Activated T-helper 1 cell treated with Interleukin-2 at 50 U/mL for 16 hours (primary cell): ENCODE measurements at places on chromosomes 1 and 21.

GRCh38 chr1:200872446-200873115 lies at the start of gene GPR25:
Gene GPR25, plus strand, starts transcription at chr1:200872981. Its CDS starts 57 bp downstream, at chr1:200873038.
- DNase-seq, result no peak

GRCh38 chr21:38490411-38491020 lies 7.8 kb downstream of the ERG start:
- DNase-seq, result no peak

DNA sequence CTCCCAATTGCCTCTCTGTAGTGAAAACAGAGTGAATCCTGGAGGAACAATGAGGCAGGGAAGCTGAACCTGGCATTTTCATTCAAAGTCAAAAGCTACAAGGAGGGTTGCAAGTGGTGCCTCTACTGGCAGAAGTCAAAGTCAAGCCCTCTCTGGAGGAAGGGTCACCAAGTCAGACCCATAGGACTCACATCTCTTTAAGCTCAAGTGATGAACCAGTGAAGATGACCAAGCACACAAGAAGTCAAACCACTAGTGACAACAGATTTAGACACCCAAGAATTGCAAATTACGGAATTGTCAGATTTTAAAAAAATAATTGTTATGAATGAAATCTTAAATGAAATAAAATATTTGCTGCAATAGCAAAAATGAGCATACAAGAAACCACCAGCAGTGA lies 81.1 kb upstream of the ATP1B1 start:
- DNase-seq, result no peak

GRCh38 chr1:22967833-22968232 lies 4.8 kb downstream of the LACTBL1 start:
- DNase-seq, result no peak

GRCh38 chr1:246768403-246769020 lies 44.3 kb downstream of the SCCPDH start:
- no peak for DNase-seq

- no peak for DNase-seq
Measured at GRCh38 chr1:91557039-91557690, 56.5 kb downstream of the CDC7 start.

DNA sequence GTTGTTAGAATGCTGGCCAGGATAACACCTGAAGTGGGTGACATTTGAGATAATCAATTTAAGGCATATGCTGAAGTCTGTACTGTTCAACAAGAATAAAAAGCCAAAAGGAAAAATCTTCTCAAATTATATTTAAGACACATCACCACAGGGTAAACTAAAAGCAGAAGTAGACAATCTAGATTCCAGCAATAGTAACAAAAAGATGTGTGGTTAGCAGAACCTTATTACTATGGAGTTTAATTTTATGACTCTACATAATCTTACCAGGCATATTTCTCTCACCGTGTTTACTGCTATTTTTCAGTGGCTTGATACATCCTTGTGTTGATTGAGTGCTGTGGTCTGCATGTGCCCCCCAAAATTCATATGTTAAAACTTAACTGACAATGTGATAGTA lies 300.4 kb upstream of the ZP4 start:
- DNase-seq, result no peak

GRCh38 chr1:186461014-186461413 lies at the start of gene PDC:
Gene PDC, minus strand, starts transcription at chr1:186461114. Its CDS starts 11,655 bp downstream, at chr1:186449459.
- no peak for DNase-seq

- DNase-seq, result no peak
Measured at GRCh38 chr1:8004803-8005573, 21.1 kb downstream of the ERRFI1 start.

DNA sequence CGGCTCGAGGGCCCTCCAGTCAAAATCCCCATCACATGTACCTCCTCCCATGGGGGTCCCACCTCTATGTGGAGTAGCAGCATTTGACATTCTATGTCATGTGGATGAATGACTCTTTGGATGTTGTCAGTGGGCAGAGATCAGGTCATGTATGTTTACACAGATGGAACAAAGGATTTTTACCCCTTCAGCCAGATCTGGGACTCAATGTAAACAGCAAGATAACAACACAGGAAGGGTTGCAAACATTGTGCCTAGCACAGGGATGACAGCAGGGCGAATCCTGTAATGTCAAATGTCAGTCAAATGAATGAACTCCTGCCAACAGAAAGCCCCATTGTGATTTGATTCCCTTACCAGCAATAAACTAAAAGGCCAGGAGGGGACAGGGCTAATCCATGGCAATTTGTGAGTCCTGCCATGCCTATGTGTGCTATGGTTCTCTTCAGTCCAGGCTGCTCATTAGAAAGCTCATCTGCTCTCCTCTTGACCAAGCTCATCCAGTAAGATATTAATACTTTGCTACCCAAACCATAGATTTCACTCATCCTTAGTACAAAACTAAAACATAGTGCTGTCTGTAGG lies 60.3 kb downstream of the PGBD5 start:
- no peak for DNase-seq

GRCh38 chr1:45979778-45980176 lies 152.7 kb downstream of the PIK3R3 start:
- no peak for DNase-seq

DNA sequence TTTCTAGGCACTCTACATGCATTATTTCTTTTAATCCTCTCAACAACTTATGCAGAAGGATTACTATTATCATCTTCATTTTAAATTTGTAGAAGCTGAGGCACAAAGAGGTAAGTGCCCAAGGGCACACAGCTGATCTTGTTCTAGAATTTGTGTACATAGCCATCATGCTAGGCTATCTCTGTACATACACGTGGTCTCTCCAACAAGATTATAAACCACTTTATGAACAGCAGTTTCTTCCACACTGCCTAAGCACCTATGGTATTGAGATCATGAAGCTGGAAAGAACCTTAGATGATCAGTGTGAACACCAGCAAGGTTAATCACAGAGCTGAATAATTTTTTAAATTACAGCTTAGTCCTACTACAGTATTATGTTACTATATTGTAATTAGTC lies 28.9 kb downstream of the UCHL5 start:
- no peak for DNase-seq

DNA sequence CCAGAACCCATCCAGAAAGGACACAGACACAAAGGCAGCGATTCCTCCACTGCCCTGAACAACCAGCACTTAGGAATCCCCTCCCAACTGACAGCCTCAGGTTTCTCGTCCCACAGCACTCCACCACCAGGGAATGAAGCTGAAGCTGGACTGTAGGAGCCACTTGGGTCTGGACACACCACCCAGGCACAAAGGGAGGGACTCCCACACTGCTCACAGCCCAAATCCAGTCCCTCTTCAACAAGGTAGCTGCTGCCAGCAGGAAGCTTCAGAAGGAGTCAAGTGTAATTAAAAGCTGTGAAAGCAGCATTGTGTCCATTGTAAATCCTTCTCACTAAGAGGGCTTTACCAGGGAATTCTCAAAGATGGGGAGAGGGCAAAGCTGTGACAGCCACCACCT lies 29.0 kb downstream of the LMX1A start:
- DNase-seq, result no peak

DNA sequence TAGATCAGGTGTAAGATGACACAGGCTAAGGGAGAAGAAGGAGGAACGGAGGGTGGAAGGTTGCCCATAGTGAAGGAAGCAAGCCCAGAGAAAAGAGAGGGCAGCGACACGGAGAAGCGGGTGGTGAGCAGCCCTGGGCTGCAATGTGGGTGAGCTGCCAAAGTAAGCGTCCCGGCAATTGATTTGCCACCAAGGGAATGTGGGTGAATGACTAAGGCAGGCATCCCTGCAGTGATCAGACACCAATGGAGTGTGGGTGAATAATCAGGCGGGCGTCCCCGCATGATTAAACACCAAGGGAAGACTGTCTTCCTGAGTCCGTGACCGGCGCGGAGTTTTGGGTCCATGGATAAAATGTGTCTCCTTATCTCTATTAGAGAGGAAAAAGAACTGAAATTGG lies 79.6 kb downstream of the UCHL5 start:
- no peak for DNase-seq

- DNase-seq, result no peak
Measured at GRCh38 chr1:54701066-54701465, 14.6 kb upstream of the TTC4 start.

DNA sequence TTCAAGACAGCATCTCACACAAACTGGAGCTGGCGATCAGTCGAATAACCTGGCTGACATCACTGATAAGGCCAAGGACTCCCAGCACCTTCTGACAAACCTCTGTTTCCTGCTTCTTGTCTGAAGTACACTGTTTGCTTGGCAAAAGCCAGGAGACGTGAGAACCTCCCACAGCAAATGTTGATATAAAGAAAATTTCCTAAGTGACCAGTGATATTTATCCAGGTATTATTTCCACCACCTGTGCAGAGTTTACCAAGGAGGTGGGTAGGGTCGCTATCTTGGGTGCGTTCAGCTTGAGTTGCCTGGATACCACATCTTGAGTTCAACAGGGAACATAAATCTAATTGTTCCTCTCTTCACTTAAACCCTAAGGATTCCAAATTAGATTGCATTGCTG lies 72.9 kb downstream of the SETD4 start:
- DNase-seq, result no peak

GRCh38 chr1:56820755-56821461 lies 1.7 kb upstream of the FYB2 start:
- DNase-seq, result peak; percentile 9
